HFFc6 (cell line): ENCODE measurements at places on chromosomes 11 and 22.

DNA sequence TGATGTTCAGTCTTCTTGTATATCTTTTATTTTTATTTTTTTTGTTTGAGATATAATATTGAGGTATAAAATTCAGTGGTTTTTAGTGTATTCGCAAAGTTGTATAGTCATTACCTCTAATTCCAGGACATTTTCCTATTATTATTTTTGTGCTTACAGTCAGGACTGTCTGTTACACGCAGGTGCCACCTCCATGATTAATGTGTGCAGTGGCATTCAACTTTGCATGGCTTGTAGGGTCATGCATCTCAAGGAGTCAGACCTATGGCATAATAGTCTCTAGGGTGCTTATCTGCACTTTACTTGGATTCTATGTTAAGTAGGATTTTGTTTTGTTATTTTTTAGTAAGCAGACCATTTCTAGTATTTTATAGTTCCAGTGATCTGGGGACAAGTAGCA lies 1.0 kb downstream of the CTR9 start:
- DNase-seq = no peak
- peaks cover 2% of the 10 kb centered on the region; the same call in 1 of the 2 replicates for H3K27me3 ChIP-seq
- peak overlapping the region; percentile 97 for H3K4me3 ChIP-seq
- peak overlapping the region; percentile 94 for H3K27ac ChIP-seq

DNA sequence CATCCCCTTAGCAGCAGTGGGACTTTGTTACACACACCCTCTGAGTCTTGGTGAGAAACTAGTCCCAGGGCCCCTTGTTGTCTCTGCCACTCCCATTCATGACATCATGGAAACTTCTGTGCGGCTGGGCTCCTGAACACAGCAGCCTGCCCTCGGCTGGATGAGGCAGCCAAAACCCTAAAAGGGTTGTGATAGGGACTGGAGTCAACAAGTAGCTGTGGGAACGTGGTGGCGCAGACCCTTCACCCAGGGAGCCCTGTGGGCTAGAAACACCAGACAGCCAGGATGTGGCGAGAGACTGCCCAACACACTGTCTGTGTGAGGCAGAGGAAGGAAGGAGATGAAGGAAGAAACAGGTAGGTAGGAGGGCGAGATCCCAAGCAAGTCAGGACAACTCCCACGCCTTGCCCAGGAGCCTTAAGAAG lies 3.9 kb downstream of the CD3D start:
- no peaks in the 10 kb centered on the region for H3K36me3 ChIP-seq
- H3K4me3 ChIP-seq = no peak overlapping the region
- peaks cover 22% of the 10 kb centered on the region for H3K27me3 ChIP-seq
- no peak overlapping the region for H3K27ac ChIP-seq
- H3K4me1 ChIP-seq = no peaks in the 10 kb centered on the region

DNA sequence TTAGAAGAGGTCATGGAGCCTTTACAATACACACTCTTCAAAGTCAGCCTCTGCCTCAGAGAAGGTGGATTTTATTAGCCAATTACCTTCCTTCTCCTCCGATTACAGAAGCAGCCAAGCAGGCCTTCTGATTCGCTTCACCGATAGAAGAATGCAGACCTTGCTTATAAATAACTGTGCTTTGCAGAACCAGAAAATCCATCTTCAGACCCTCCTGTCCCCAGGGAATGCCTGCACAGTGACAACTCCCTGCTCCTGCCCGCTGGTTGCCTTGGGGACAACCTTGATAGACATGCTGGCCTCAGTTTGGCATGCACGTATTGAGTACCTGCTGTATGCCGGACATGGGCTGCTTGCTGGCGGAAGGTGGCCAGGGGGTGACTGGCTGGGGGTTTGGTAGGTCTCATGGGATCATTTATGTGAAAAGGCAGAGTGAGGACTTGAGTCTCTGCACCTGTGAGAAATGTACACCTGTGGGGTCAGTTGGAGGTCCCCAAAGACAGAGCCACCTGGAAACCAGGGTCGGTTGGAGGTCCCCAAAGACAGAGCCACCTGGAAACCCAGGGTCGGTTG lies 1238.7 kb downstream of the BRD1 start:
- H3K27ac ChIP-seq = no peak overlapping the region
- H3K4me3 ChIP-seq = no peak overlapping the region
- H3K36me3 ChIP-seq = peaks cover 6% of the 10 kb centered on the region
- no peaks in the 10 kb centered on the region for H3K4me1 ChIP-seq
- DNase-seq = no peak

- DNase-seq = no peak
- H3K4me3 ChIP-seq = no peak overlapping the region
Measured at GRCh38 chr11:83557653-83558052, 271.5 kb upstream of the CCDC90B start.

GRCh38 chr11:369336-370018 lies at the start of gene B4GALNT4:
Gene B4GALNT4 (plus strand): TSS chr11:369499. CDS start chr11:369804, 305 bp downstream.
- H3K36me3 ChIP-seq = no peaks in the 10 kb centered on the region
- H3K27me3 ChIP-seq = peaks cover 23% of the 10 kb centered on the region
- H3K27ac ChIP-seq = no peak within 1 kb of the TSS
- no peak for DNase-seq

DNA sequence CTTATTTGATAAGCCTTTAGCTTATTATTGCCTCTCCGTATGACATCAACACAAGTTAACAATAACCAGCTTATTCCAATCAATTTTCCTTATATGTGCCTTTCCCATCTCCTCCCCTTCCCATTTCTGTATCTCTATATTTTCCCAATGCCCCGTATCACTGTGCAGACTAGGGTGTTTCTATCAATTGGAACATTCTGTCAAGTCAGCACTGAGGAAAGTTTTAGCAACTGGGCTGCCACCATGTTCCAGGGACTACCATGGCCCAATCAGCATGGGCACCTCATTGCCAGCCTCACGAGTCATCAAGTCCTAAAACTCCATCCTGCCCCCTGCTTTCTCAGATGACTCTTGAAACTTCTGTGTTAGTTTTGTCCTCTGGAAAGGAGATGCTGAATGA lies 973.1 kb upstream of the CNTN5 start:
- DNase-seq = no peak
- no peaks in the 10 kb centered on the region for H3K27me3 ChIP-seq
- no peak overlapping the region for H3K4me3 ChIP-seq

- H3K4me3 ChIP-seq = no peak overlapping the region
- H3K36me3 ChIP-seq = peaks cover 42% of the 10 kb centered on the region
- DNase-seq = no peak
- peaks cover 2% of the 10 kb centered on the region; the same call in 1 of the 2 replicates for H3K27me3 ChIP-seq
- H3K27ac ChIP-seq = peak overlapping the region; percentile 9
Measured at GRCh38 chr11:68550485-68550817, 89.9 kb downstream of the PPP6R3 start.

- no peak overlapping the region for H3K4me3 ChIP-seq
- H3K36me3 ChIP-seq = 0 out of 2 replicates have a peak, but pooled peaks cover 4% of the 10 kb centered on the region
- H3K27me3 ChIP-seq = peaks cover 2% of the 10 kb centered on the region; the same call in 1 of the 2 replicates
Measured at GRCh38 chr22:17767233-17768065, 6.8 kb downstream of the BID start.

GRCh38 chr11:2746401-2747247 lies 46.8 kb upstream of the KCNQ1OT1 start:
- peaks cover 6% of the 10 kb centered on the region for H3K4me1 ChIP-seq
- no peak overlapping the region for H3K4me3 ChIP-seq
- H3K36me3 ChIP-seq = no peaks in the 10 kb centered on the region
- no peak overlapping the region for H3K27ac ChIP-seq

DNA sequence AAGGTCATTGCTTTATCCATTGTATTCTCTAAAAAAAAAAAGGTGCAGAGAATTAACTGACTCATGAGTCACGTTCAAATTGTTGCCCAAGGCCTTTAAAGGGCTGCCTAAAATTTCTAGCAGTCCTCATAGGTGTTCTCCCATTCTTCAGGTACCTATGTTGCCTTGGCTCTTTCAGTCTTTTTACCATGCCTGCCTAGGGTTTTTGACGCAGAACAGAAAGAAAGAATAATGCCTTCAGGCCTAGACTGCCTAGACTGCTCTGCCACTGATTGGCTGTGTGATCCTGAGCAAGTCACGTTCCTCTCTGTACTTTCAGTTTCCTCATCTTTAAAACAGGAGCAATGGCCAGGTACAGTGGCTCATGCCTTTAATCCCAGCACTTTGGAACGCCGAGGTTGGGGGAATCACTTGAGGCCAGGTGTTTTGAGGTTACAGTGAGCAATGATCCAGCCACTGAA lies 21.5 kb downstream of the CTSC start:
- no peak overlapping the region for H3K4me3 ChIP-seq
- no peak for DNase-seq
- no peak overlapping the region for H3K27ac ChIP-seq
- H3K27me3 ChIP-seq = no peaks in the 10 kb centered on the region

GRCh38 chr22:32048069-32048468 lies 5.0 kb downstream of the SLC5A1 start:
- peaks cover 30% of the 10 kb centered on the region for H3K27me3 ChIP-seq
- no peak overlapping the region for H3K4me3 ChIP-seq
- H3K4me1 ChIP-seq = peaks cover 19% of the 10 kb centered on the region
- DNase-seq = no peak
- no peak overlapping the region for H3K27ac ChIP-seq

- no peaks in the 10 kb centered on the region for H3K36me3 ChIP-seq
- peak overlapping the region; percentile 29; the same call in 1 of the 2 replicates for H3K27ac ChIP-seq
- H3K4me3 ChIP-seq = peak overlapping the region; percentile 56; the same call in 1 of the 2 replicates
- H3K4me1 ChIP-seq = peaks cover 6% of the 10 kb centered on the region
- H3K27me3 ChIP-seq = peaks cover 7% of the 10 kb centered on the region
- no peak for DNase-seq
Measured at GRCh38 chr22:17172029-17172833, 13.2 kb upstream of the HDHD5 start.

DNA sequence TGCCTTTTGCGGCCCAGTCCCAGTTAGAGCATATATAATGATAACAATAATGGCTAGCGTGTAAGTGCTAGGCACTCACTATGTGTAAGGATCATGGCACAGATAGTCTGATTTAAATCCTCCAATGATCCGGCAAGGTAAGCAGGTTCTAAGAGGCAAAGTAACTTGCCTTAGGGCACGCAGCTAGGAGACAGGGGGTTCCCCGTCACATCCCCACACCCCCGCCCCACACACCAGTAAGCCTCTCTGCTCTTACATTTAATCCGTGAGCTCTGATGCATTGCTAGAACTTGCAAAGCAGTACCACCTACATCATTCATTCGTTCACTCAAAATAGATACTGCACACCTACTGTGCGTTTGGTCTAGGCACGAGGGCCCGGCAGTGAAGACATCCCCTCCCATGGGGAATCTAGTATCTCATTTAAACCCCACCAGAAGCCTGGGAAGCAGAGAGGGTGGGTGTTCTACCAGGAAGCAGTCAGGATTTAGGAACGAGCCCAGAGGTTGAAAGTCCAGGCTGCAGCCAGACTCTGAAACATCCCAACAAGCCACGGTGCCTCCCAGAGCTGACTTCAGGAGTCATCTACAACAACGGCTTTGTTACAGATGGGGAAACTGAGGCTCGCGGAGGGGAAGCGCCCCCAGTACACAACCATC lies 20.6 kb downstream of the TMPRSS6 start:
- no peaks in the 10 kb centered on the region for H3K36me3 ChIP-seq
- no peak overlapping the region for H3K4me3 ChIP-seq
- peaks cover 9% of the 10 kb centered on the region for H3K4me1 ChIP-seq
- H3K27me3 ChIP-seq = peaks cover 30% of the 10 kb centered on the region
- DNase-seq = no peak

DNA sequence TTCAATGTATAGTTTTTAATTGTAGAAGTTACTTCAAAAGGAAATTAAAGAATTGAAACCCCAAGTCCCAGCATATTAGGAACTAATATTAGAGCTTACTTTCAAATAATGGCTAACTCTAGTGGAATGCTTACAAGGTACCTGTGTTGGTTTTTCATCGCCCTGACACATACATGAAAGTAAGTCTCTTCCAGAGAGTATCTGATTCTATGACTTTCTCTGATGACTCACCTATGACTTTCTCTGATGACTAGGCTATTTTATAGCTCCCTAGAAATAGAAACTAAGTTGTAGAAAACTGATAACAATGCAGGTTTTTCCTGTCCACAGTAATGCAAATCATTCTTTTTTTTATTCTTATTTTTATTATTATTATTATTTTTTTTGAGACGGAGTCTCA lies 33.6 kb upstream of the MMP7 start:
- H3K4me1 ChIP-seq = peaks cover 35% of the 10 kb centered on the region
- H3K27ac ChIP-seq = peak overlapping the region; percentile 4; the same call in 1 of the 2 replicates
- no peak overlapping the region for H3K4me3 ChIP-seq
- peaks cover 12% of the 10 kb centered on the region; the same call in 1 of the 2 replicates for H3K27me3 ChIP-seq
- H3K36me3 ChIP-seq = peaks cover 21% of the 10 kb centered on the region

DNA sequence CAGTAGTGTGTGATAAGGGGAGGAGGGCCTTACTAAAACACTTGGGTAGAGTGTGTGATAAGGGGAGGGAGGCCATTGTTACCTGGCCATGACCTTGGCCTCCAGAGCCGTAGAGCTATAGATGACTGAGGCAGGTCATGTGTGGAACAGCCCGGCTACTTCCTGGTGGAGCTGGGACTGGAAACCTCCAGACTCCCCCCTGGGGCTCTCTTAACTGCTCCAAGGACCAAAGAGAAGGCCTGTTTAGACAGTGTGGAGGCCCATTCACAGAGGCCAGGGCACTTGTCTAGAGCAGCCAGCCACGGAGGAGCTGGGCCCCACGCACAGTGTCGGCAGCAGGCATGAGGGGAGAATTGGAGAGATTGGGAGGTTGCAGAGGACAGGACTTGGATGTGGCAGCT lies 12.5 kb upstream of the MICALL1 start:
- H3K4me3 ChIP-seq = no peak overlapping the region; the same call in 1 of the 2 replicates
- DNase-seq = no peak
- peaks cover 10% of the 10 kb centered on the region; the same call in 1 of the 2 replicates for H3K36me3 ChIP-seq
- H3K27me3 ChIP-seq = peaks cover 2% of the 10 kb centered on the region
- peaks cover 12% of the 10 kb centered on the region for H3K4me1 ChIP-seq
- H3K27ac ChIP-seq = no peak overlapping the region
